Retina (tissue), 1 donor: ENCODE measurements at places on chromosomes 3 and 15.

GRCh38 chr3:196235452-196236122, 19.3 kb downstream of the SLC51A start:
- DNase-seq, result no peak

DNA sequence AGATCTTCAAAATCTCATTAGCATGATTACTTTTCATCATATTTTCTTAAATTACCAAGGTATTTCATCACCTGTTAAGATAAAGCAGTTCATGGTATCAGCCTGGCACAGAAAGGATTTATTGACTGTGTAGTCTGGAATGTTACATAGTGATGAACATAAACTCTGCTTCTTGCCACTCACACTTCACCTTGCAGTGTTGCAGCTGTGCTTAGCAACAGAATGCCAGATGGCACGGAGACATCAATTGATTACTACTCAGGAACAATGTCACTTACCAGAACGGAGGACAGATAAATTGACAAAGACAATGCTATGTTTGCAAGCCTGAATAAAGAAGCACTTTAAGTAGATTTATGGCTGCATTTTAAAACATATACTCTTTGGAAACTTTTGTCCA, 15.0 kb upstream of the BCHE start:
- DNase-seq, result peak; percentile 9

GRCh38 chr15:44018151-44018550, 176.9 kb downstream of the FRMD5 start:
- no peak for DNase-seq

GRCh38 chr15:79593119-79593869, 161.2 kb downstream of the MINAR1 start:
- no peak for DNase-seq

DNA sequence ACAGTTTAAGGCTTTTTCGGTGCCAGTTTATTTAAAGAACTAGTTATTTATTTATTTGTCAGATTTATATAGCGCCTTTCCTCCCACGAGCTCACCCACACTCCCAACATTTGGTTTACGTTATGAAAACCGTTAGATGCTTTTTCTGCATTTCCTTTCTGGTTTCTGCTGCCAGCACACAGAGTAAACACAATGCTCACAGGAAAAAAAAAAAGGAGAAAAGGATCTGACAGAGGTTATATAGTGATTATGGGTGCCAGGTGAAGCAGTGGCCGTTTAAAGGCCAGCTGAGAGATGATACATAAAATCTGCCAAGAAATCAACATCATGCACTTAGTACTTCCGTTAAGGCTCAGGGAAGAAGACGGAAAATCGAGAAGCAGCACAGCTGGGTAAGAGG, 37.9 kb downstream of the ETV5 start:
- no peak for DNase-seq

- DNase-seq, result no peak
Observed at GRCh38 chr3:12177126-12177525, 18.4 kb upstream of the TIMP4 start.

- no peak for DNase-seq
Observed at GRCh38 chr15:89714775-89715174, 24.2 kb downstream of the WDR93 start.

- peak; percentile 86 for DNase-seq
Observed at GRCh38 chr3:159988617-159989271, at the start of gene IL12A. Gene IL12A (plus strand): TSS chr3:159988835.

DNA sequence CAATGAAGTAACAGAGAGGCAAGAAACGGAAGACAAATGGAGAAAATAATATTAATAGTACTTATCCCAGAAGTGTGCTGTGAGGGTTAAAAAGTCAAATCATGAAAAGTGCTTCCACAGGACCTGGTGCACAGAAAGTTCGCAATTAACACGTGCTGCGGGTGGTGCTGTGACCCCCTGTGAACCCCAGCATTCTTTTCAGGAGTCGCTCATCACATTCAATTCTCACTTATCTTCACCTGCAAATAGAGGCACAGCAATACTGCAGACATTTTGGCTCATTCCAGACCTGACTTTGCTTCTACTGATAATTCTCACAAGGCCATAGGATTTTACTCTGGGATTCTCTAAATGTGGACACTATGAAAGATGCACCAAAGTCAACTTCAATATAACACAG, 584.4 kb downstream of the GRM7 start:
- no peak for DNase-seq
